ENCODE measurements at places on chromosomes 7 and 10.

- no peak for DNase-seq
Observed at GRCh38 chr7:40887099-40887498, 752.3 kb downstream of the SUGCT start.

GRCh38 chr7:124459101-124460055 is 306.2 kb downstream of the GPR37 start:
- no peak for DNase-seq

DNA sequence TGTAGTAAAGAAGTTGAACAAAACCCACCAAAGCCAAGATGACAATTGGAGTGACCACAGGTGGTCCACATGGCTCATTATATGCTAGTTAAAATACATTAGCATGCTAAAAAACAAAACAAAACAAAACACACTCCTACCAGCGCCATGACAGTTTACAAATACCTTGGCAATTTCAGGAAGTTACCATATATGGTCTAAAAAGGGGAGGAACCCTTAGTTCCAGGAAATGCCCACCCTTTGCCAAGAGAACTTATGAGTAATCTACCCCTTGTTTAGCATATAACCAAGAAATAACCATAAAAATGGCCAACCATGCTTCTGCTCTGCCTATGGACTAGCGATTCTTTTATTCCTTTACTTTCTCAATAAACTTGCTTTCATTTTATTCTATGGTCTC is 979.1 kb upstream of the POT1 start:
- DNase-seq: no peak

GRCh38 chr7:105896407-105896911 is 20.1 kb upstream of the ATXN7L1 start:
- no peak for DNase-seq

- DNase-seq: no peak
Observed at GRCh38 chr7:2281541-2281940, 32.7 kb downstream of the SNX8 start.

DNA sequence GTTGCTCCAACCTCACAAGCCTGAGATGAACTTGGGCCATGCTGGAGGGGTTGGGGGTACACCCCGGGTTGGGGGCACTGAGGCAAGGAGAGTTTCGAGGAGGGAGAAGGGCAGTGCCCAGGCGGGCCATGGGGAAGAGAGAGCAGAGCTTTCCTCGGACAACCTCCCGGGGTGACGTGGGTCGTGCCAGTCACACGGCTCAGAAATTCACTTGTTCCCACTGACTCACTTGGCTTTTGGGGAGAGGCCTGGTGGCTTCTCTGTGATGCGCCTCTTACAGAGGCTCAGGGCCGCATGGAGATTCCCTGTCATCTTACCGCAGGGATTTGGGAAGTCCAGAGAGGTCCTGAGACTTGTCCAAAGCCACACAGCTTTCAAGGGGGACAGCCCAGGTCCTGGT is 2.9 kb downstream of the LAT2 start:
- DNase-seq: no peak

DNA sequence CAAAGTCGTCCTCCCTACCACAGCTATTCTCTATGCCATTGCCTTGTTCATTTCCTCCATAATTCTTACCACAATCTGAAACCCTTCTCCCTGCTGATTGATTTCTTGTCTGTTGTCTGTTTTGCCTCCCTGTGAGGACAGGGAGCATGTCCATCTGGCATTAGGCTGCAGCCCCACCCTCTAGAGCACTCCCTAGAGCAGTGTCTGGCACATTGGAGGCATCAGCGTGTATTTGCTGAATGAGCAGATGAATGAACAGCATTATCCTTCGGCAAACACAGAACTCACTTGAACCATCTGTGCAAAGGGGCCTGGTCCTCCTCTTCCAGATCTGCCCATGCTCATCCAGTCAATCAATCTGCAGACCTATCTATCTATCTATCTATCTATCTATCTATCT is 5.1 kb upstream of the DMBT1 start:
- DNase-seq: no peak

GRCh38 chr10:14074062-14074884 is 256.5 kb downstream of the FRMD4A start:
- no peak for DNase-seq

- DNase-seq: peak; percentile 16
Observed at GRCh38 chr7:131501422-131501821, 55.0 kb downstream of the PODXL start.

DNA sequence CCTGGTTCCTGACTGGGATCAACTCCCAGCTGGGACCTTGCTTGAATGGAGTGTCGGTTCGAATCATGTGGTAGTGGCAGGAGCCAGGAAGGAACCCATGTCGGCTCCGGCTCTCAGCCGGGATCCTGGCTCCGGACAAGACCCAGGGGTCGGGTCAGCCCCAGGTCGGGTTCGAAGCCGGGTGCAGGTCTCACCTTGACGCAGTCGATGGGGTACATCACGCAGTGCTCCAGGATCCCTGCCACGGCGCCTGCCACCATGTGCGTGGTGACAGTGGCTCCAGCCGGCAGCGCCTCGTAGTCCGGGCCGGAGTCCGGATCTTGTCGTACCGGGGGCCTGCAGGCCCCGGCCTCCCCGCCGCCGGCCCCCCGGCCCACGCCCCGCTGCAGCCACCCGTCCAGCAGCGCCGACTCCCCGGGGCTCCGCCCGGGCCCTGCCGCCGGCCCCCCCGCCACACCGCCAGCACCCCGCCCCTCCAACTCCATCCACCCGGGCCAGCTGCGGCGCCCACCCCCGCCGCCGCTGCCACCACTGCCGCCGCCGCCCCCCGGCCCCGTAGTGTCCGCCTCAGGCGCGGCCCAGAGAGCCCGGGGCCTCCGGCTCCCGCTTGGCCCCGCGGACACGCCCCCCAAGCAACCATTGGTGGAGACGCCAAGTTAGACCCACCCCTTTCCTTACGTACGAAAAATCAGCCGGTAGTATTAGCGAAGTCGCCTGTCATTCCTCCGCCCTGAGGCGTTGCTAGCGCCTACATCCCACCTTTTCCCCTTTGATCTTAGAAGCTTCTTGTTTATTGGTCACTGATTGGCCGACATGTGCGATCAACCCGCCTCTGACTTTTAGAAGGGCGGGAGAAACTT is at the start of gene SLC25A28:
Gene SLC25A28 (minus strand): TSS at position 589 of the 860 bp plus-strand sequence. CDS start 104 bp downstream, at position 485.
- DNase-seq: peak; percentile 81

GRCh38 chr7:2520761-2521290 is 1.3 kb downstream of the LFNG start:
- DNase-seq: no peak

GRCh38 chr10:58641708-58642107 is 129.0 kb downstream of the BICC1 start:
- no peak for DNase-seq

GRCh38 chr7:66930341-66930740 is 9.3 kb downstream of the TMEM248 start:
- no peak for DNase-seq
